Activated naive CD4-positive, alpha-beta T cell treated with Interleukin-2 at 50 U/mL for 16 hours (primary cell): ENCODE measurements at places on chromosomes 3 and 15.
A peak's percentile ranks its signal among the peaks of the same experiment; 100 is the strongest.

DNA sequence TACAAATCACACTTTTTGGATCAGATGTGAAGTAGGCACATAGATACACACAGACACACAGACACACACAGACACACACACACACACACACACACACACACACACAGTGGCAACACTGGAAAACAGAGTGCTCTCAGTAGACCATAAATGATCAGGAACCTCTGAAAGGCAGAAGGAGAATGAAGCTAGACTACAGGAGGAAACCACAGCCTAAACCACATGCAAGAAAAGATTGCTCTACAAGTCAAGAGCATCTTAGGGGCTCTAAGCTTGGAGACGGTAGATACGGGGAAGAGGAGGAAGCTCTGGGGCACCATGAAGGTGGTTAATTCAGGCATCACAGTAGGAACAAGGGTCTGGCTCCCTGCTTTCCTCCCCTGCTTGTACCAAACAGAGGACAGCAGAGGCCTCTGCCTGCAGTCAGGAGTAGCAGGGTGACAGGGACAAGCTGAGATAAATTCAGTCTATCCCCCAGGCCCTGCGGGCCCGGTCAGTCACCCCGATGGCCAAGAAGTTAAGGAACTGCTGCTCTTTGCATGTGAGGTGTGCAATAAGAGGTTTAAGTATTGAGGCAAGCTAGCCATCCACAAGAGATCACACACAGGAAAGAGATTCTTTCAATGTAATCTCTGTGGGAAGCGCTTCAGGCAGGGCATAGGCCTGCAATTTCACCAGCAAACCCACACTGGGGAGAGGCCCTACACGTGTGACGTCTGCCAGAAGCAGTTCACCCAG, 23.5 kb upstream of the ARPIN start:
- no peak for DNase-seq

- no peak for DNase-seq
These were observed 101.3 kb downstream of the DPH6 start for GRCh38 chr15:35444557-35445204.

DNA sequence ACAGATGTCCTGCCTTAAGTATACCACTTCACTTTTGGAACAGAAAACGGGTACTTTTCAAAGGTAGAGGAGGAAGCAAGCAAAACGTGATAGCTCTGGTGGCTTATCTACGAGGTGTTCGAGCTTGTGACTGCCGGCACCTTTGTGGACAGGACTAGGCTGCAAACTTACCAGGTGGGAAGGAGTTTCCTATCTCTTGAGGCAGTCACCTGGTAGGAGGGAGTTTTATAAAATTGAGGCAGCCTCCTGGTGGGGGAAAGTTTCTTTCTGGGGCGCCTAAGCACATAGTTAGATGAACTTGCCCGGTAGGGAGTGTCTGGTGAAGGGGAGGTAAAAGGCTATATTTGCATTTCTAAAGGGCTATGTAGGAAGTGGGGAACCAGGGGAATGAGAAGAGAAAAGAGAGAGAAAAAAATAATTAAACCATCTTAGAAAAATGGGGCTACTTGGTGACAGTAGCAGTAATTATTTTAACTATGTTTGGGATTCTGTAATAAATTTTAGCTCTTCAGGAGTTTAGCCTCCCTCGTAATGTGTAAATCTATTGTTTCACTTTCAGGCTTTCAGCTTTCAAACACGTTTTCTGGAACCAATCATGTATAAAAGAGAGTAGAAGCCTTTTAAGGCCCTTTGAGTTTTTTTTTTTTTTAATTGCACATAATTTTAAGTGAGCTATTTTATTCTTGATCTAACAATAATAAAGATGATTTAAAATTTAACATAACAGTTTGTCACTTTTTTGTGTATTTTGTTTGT, 131.0 kb downstream of the IL5RA start:
- no peak for DNase-seq

DNA sequence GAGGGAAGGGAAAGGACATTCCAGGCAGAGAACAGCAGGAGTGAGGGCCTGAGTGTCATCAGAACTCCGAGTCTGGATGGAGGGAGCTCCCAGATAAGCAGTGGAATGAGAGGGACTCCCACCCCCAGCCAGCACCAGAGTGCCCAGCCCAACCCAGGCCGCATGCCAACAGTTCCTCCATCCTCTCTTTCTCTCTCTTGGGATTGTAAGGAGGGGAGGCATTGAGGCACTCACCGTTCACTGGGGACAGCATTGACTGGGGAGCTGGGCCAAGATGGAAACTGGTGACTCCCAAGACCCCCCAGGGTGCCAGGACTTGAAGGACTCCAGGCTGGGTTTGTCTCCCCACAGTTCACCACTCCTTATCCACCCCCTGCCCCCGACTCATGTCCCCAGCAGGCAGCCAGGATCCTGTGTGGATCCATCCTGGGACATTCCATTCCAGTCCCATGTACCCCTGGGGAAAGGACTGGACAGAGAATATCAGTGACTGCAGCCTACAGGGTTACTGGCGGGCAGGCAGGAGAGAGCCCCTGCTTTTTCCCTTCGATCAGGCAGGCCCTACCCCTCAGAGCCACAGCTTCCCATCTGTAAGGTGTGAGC, 15.7 kb downstream of the PTH1R start:
- DNase-seq: no peak

GRCh38 chr3:30770387-30770786, 124.1 kb downstream of the GADL1 start:
- no peak for DNase-seq

DNA sequence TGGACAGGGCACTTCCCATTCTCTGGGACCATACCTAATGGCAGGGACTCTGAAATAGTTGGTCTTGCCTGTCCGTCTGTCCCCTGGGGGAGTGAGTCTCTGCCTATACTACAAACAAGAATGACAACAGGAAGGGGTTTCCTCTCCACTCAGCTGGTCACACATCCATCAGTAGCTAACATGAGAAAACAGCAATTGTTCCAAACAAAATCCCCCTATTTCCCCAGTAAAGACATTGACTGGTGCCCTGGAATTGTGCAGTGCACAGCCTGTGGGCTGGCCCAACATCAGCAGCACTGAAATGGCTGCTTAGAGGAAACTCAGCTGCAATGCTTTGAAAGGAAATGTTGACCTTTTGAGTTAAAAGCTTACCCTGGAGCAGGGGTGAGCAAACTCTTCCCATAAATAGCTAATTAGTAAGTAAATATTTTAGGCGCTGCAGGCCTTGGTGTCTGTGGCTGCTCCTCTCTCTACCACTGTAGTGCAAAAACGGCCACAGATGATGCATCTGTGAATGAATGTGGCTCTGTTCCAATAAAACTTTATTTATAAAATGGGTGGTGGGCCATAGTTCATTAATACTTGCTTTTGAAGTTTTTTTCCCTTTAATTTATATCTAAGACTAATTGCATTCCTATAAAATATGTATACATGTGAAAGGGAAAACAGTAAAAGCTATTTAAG, 174.3 kb downstream of the KLF13 start:
- DNase-seq: no peak

DNA sequence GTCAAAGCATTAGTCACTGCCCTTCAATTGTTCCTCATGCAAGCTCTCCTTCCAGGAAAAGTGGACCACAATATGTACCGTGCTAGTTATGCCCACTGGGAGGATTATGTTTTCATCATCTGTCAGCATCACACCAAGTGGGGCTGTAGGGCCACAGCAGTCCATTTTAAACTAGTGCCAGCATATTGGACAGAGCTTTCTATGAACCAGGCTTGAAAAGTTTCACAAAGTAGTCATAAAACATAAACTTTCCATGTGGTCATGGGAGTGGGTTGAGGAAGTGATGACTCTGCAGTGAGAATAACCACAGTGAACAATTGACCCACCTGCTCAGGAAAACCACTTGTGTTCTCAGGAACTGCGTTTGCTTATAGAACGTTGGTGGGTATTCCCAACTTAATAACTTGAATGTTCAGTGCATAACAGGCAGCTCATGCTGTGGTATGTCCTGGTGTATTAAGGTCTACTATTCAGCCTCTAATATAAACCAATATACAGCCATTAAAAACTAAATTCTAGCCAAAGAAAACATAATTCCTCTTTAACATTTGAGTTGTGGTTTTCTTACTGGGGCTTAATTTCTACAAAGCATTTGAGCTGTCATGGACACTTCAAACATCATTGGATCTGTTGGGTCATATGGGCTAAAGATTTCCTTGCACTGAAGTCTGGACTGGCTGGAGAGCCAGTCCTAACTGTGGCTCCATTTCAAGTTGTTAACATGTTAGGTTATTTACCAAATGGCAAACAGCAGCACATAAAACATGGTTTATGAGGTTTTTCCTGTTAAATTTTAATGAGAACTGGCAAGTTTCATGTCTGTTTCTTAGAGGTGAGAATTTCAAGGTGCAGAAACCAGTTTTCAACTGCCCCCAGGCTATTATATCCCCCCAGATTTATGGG, 274.1 kb downstream of the OTOL1 start:
- no peak for DNase-seq

DNA sequence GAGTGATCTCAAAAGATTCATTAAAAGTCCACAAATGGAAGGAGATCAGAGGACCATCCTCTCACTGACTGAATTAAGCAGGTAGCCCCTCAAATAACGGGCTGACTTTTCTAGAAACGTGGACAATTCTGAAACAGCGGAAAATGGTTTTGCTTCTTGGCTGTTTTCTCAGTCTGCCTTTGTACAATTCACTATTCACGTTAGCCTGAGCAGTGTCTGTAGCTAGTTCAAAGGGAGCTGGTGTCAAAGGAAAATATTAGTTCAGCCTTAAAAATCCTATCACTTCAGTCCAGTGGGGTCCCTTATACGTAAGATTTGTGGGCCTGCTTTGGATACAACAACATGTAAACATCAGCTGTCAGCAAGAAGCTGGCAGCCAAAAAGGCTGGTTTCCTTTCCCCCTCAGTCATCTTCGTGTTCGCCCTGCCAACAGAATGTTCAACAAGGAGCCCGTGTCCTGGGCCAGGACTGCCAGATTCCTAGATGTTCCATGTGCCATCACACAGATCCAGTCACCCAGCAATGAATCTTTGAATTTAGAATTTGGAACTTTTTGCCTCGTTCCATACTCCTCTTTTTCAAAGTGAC, 19.3 kb downstream of the LMCD1 start:
- no peak for DNase-seq

- DNase-seq: no peak
These were observed 27.3 kb downstream of the MED12L start for GRCh38 chr3:151112731-151113130.

GRCh38 chr3:45962033-45962432, 18.8 kb downstream of the CXCR6 start:
- peak; percentile 49 for DNase-seq

GRCh38 chr15:66704803-66705153, 2.7 kb downstream of the SMAD6 start:
- DNase-seq: no peak

GRCh38 chr15:69848551-69849231, 249.0 kb downstream of the TLE3 start:
- no peak for DNase-seq

DNA sequence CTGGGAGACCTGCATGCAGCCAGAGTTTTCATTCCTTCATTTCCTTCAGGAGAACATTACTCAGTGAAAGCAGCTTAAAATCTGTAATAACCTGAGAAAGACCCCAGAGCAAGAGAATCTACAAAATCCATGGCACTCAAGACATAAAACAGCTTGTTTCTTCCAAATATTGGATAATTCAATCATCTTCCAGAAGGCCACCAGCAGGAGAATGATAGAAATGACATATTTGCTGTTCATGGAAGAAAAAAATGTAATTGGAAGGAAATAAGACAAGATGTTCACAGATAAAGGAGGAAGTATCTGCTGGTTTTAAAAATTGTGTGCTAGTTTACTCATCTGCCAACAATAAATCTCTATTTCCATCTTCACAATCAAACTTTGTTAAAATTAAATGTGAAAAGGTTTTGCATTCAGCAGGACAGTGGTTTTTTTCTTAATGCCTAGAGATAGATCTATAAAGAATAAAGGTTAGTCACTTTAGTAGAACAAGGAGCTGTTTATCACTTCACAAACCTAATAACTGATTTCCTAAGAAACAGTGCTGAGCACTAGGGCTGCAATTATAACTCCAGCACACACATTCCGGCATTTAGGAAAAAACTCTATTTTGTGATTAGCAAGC, 530.8 kb downstream of the NSUN3 start:
- no peak for DNase-seq

- no peak for DNase-seq
These were observed 13.8 kb downstream of the GRAMD2A start for GRCh38 chr15:72183781-72184164.

GRCh38 chr3:24237971-24238706, 256.5 kb downstream of the THRB start:
- peak; percentile 3 for DNase-seq

- no peak for DNase-seq
These were observed 5.7 kb downstream of the STIMATE start for GRCh38 chr3:52891615-52892081.

GRCh38 chr15:88627463-88627862, 6.3 kb downstream of the AEN start:
- peak; percentile 63 for DNase-seq

GRCh38 chr3:30827080-30827479, 67.4 kb downstream of the GADL1 start:
- DNase-seq: no peak

GRCh38 chr15:65875458-65875857, 6.2 kb downstream of the RAB11A start:
- DNase-seq: no peak

DNA sequence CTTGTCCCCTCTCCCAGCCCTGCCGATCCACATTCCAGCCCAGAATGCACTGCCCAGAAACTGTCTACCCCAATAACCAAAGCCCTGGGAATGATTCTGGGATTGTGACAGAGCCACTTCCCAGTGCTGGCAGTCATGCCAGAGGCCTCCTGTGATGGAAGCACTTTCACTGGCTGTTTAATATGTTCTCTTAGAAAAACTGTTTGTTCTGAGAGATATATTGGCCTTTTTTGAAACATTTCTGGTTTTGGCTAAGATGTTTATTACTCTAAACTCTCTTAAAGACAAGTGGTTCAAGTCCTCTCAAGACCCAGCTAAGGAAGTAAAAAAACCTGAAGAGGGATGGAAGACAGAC, 74.0 kb upstream of the HACD2 start:
- DNase-seq: no peak

- DNase-seq: no peak
These were observed 75.1 kb upstream of the FBN1 start for GRCh38 chr15:48720646-48721045.

DNA sequence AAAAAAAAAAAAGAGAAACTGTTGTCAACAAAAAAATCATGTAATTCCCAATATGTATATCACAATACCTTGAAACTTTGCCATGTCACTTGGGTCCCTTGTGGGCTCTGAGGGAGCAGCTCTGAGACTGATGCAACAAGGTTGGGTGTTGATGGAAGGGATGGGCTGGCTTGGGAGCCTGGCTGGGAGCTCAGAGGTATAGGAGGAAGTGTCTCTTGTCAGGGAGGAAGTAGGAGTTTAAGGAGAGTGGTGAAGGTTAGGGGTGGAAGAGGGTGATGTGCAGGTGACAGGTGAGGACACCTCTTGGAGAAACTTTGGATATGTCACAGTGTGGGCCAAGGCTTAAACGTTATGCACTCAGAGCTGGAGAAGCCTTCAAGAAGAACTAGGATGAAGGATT, 2.0 kb upstream of the TM6SF1 start:
- no peak for DNase-seq

GRCh38 chr15:52191207-52191606, at the start of gene GNB5:
TSS of gene GNB5 (minus strand) at chr15:52191392. CDS start at chr15:52184676, 6,716 bp downstream.
- DNase-seq: no peak
